ENCODE measurements at places on chromosomes 2 and 18.

DNA sequence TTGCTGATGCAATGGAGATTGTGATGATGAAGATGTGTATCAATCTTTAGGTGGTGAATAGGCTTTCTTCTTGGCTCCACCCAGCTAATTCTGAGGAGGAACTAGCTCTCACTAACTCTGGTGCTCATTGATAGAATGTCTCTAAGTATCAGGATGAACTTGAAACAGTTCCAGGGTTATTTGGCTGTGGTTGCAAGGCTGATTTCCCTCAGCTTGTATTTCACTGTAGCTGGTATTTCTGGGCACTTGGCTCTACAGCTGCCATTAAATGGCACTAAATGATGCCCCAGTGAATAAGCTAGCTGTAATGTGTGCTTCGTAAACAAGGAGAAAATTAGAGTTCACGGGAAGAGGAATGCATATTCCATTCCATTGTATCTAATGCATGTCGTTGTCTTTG lies 241.2 kb downstream of the RPIA start:
- DNase-seq = no peak

GRCh38 chr2:120323807-120324399 lies 22.0 kb upstream of the INHBB start:
- DNase-seq = no peak

DNA sequence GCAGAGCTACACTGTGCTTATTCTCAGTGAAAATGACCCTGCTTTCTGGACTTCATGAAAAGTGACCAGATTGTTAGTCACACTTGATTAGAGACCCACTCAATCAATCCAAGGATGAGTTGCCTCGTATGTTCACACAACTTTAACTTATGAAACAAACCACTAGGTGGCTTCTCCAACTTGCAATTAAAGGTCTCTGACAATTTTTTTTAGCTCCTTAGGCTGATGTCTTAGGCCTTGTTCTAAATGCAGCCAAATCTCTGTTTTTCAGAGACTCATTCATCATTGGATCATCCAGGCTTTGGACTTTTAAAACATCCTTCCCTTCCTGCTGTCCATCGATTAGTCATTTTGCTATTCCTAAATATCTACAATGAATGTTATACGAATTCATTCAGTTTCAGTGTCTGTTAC lies 63.4 kb downstream of the MREG start:
- no peak for DNase-seq

DNA sequence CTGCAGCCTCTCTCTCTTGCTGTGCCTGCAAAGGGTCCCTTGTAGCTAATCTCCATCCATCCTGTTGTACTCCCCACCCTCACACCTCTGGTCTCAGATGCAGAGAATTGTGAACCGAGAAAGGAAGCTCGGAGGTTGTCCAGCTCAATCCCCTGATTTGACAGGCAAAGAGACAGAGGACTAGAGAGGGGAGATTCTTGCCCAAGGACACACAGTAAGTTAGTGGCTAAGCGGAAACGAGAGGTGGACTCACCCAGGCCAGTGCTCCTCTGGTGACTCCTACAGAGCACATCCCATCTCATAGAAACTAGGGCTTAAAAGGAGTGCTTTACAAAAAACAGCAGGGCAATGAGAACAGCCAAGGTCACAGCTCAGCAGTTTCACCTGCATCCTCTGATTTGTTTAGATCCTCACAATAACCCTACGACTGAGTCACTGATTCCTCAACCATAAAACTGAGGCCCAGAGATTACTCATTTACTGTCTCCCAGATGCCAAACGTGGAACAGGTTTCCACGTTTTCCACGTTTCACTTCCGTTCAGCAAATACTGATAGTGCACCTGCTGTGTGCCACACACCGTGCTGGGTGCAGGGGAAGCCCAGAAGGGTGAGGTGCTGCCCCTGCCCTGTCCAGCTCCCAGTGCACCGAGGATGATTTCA lies 22.1 kb downstream of the EHD3 start:
- no peak for DNase-seq

DNA sequence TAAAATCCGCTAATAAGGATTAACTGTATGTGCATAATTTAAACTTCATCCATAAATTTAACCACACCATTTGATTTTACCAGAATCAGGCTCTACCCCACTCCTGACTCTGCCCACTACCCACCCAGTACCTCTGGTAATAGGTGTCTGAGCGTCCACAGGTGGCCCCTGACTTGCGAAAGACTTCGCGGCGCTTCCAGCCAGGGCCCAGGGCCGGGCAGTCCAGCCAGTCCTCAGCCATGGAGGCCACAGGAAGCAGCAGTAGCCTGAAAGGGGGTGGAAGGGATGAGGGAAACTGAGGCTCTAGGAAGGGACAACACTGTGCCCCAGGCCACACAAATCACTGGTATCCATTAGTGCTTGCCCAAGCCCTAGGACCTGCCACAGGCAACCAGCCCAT lies 1.6 kb downstream of the MBD1 start:
- no peak for DNase-seq

DNA sequence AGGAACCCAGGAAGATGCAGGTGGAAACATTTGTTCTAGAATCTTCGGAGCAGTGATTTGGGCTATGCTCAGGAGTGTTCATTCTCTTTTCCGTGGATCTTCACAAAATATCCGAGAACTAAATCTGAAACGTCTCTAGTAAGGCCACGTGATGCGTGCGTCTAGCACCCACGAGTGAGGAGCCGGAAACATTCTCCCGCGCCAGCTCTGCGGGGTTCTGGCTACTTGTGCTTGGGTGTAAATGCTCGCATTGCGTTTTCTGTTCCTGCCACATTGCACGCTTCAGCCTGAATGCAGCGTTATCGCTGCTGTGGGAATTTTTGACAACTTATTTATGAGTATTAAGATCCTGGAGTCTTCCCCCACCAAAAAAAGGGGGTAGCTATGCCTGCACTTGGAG lies 71.4 kb downstream of the KLHL29 start:
- DNase-seq = no peak

DNA sequence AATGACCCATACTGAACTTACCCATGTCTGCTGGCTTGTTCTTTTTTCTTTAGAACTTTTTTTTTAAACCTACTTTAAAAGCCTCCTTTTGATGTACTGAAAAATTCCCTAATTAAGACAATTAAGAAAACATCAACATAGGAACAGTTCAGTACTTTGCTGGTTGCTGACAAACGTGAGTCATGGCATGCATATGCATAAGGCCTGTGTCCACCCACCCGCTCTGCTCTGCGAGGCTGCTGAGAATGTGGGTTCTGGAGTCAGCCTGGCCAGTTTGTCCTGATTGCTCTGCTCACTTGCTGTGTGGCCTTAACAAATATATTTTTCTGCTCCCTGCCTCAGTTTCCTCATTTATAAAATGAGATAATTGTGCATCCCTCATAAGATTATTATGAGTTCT lies 27.3 kb downstream of the LAMA3 start:
- DNase-seq = no peak

DNA sequence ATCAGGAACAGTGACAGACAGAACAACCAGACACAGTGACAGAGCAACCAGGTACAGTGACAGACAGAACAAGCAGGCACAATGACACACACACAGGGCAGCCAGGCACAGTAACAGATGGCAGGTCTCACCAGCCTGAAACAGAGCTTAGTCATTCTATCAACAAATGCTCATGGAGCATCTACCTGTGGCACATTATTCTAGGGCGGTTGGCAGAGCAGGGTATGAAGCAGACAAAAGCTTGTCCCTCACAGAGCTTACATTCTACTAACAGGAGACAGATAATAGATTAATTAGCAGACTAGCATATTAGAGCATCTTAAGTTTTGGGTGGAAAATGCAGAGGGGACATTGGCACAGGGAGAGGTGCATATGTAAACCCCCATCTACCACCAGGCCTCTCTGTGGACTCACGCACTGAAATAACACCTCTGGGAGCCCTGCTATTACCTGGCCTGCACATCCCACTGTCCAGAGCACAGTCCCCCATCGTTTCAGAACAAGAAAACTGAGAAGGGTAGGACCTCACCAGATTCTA lies 64.1 kb upstream of the RAB6C start:
- no peak for DNase-seq

GRCh38 chr2:40962026-40962425 lies 510.1 kb upstream of the SLC8A1 start:
- DNase-seq = no peak

DNA sequence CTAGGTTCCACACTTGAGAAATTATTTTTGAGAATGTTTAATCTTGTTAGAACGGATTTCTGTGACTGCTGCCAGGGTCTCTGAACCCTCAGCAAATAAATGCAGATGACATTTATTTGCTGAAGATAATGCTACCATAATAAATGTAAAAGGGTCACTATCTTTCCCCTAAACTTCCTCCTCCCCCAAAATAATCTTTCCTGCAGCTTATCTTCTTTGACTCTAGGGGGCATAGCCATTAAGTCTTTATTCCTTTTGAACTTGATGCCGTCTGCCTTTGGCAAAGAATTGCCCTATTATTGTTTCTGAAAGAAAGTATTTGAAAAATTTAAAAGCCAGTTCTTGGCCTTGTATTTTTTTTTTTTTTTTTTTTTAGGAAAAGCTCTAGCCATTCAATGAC lies 63.6 kb upstream of the ACSL3 start:
- DNase-seq = no peak

DNA sequence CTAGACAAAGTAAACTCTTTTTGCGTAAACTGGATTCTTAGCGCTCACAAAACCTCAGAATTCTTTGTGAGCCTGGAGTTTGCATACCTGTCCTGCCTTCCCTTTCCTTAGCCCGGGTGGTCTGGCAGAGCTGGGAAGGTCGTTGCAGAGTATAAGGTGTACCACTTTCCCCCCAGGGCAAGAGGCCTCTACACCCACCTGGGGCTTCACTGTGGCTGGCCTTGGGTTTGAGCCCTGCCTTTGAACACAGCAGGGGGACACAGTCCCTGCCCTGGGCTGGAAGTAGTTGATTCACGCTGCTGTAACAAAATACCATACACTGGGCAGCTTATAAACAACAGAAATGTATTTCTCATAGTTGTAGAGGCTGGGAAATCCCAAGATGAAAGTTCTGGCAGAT lies 133.9 kb downstream of the B3GNT2 start:
- DNase-seq = no peak

- no peak for DNase-seq
Measured at GRCh38 chr2:176024083-176024482, 22.0 kb upstream of the LNPK start.

- DNase-seq = no peak
Measured at GRCh38 chr2:238134393-238134785, 4.1 kb upstream of the KLHL30 start.

GRCh38 chr18:79489051-79489898 lies 93.5 kb downstream of the NFATC1 start:
- DNase-seq = no peak

Data from stimulated activated effector memory CD8-positive, alpha-beta T cell treated with anti-CD3 and anti-CD28 coated beads, Interleukin-12 subunit alpha, Interleukin-12 subunit beta, amount 100 ng/mL, for 72 hours (primary cell).